ENCODE measurements at places on chromosomes 5 and 9.

DNA sequence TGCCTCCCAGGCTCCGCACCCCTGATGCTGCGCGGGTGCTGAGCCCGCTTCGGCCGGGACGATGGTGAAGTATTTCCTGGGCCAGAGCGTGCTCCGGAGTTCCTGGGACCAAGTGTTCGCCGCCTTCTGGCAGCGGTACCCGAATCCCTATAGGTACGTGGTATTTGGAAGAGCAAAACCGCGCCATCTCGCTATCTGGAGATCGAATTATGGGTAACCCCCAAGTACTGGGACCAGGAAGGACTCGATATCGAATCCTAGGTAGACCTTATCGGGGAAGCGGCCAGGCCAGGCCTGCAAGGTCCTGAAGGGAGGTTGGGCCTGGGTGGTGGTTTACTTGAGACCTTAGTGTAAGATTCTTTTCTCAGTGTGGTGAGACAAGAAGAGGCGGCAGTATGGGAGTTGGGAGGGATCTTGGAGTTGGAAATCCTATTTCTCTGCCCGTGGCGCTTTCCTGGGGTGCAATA is 359 bp downstream of the PRELID1 start:
- no peak for DNase-seq

DNA sequence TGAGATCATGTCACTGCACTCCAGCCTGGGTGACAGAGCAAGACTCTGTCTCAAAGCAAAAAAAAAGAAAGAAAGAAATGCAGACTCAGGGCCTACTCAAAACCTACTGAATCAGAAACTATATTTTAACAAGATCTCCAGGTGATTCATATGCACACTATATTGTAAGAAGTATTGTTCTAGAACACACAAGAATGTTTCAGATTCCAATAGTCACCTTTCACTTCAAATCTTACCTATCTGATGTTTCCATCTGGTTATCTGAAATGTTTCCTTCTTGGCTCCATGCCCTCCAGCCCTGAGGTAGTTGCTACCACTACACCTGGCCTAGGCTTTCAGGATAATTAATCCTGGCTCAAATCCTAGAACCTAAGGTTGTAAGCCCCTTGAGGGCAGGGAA is 36.8 kb upstream of the SNX2 start:
- no peak for DNase-seq

DNA sequence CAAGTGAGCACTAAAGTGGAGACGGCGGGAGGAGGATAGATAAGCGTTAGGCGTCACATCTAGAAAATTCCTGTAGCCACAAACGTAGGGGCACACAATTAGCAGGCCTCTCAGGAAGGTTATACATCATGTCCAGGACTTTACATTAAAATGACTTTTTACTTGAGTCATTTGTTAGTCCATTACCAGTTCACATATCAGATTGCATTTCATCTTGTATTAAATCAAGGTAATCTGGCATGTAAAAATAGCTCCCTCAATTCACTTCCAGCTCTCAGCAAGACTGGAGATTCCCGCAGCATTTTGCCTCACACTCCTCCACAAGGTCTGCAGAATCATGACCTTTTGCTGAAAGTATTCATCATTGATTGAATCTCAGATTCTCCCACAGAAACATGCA is 118.8 kb downstream of the PRDM6 start:
- no peak for DNase-seq

- no peak for DNase-seq
Observed at GRCh38 chr5:113922343-113922742, 408.8 kb downstream of the YTHDC2 start.

DNA sequence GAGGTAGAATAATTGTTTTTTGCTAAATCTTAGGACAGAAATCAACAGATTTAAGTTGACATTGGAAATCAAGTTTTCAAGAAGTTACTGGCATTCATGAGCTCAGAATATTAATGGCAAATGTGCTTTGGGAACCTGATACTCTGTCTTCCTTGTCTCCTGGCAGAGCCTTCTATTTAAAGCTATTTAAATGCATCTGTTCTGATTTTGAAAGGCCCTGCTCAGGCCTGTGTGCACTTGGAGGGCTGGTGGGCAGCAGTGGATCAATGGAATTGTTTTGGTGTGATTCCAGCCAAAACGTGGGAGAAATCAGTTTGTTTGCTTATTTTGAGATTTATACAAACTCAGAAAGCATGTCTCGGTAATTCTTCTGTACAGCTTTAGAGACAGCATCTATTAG is 38.5 kb downstream of the FBXL7 start:
- no peak for DNase-seq

GRCh38 chr5:76990899-76991459 is 38.1 kb downstream of the CRHBP start:
- DNase-seq, result no peak

DNA sequence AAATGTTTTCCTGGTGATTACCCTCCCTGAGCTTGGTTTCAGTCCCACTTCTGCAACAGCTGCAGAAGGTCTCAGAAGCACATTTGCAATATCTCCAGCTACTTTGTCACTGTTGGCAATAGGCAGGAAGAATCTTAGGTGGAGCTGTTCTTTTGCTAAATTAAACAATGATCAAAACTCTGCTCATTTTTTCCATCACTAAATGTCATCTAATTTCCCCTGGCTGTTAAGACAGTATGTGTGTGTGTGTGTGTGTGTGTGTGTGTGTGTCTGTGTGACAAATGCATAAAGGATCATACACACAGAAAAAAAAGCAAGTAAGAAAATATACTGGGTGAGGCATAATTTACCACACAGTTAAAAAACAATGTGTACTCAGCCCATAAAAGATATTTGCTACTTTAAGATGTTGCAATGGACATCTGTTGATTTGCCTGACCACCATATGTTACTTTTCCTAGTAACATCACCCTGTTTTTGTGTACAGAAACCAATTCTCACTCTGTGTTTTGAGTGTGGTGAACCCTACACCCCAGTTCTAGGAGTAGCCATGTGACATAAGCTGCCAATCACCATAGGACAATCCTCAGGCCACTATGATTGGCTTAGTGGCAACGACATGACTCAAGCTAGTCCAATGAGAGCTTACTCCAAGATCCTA is 572.6 kb upstream of the CLINT1 start:
- DNase-seq, result no peak

GRCh38 chr9:109387206-109387605 is 66.3 kb upstream of the EPB41L4B start:
- DNase-seq, result no peak

DNA sequence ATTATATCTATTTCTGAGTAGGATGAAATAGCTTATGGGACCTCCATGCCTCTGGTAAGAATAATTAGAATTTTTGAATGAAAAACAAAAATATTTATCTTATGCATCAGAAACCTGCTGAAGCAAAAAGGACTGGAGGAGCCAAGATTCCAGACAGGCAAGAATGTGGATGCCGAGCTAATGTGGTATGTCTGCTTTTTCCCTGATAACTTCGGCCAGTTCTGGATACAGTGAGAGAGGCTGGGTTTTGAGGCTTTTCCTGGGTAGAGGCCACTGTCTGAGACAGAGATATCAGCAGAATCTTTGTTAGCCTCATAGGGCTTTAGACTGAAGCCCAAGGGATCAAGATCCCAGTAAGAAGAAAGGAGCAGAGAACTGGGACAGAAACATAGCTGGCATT is 5.2 kb upstream of the CTNND2 start:
- DNase-seq, result no peak

GRCh38 chr9:13806714-13807113 is 507.2 kb downstream of the NFIB start:
- DNase-seq, result no peak

GRCh38 chr9:124248066-124248465 is 9.7 kb upstream of the NEK6 start:
- DNase-seq, result no peak

- no peak for DNase-seq
Observed at GRCh38 chr5:79938468-79938867, 52.6 kb downstream of the MTX3 start.

DNA sequence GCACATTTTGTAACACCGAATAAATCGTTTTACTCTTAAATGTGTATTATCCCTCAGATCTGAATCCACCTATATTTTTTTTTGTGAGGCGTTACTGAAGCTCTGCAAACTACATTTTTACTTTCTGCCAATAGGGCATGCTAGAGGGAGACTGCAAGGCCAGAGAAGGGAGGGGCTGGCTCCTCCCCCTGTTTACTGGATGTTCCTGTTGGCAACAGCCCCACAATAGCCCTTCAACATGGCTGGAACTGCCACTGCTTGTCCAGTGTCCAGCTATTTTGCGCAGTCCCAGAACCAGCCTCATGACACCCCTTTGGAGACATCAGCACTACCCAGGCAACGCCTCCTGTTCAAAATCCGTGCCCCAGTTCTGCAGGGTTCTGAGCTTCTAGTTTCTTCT is 85.4 kb upstream of the MIER3 start:
- no peak for DNase-seq

- no peak for DNase-seq
Observed at GRCh38 chr9:106874652-106875051, 11.7 kb downstream of the ZNF462 start.

DNA sequence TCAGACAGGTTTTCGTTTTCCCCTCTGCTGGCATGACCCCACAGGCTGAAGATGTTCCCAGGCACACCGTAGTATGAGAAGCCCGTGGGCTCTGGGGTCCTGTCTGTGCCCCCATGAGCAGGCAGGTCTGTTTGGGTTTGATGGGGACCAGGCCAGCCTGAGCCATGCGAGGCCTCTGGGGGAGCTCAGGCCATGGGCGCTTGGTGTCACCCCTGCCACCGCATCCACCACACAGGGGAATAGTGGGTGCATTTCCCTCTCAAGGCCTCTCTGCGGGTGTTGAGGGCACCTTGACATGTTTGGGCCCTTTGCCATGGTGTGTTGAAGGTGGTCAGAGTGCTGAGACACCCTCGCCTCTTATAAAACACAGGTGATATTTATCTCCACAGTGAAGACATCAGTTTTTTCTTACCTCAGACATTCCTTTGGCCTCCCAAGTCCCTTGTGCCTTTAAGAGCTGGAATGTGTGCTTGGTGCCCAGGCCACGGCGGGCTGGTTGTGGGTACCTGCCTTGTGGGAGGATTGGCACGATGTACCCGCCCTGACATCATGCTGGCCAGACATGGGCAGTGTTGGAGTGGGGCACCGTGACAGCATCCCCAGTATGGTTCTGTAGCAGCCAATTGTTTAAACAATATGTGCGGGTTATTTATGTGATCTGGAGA is 68.3 kb downstream of the WNK2 start:
- no peak for DNase-seq

DNA sequence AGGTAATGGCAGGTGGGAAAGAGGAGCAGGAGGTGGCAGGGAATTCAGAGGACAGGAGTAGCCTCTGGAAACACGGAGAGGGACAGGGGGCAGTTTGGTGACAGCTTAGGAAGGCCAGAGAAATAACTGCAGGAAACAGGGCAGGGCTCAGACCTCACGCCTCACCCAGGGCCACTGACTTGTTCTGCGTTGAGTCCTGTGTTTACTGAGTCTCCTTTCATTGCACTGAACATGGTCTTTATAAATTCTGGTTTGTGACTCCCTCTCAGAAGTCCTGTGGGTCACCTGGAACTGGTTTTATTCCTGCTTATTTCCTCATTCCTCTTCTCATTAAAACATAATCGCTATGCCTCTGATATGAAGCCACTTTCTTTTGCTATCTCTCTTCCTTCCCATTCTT is 55.2 kb upstream of the ZNF622 start:
- DNase-seq, result no peak

GRCh38 chr5:134436523-134437339 is 25.1 kb upstream of the CDKN2AIPNL start:
- peak; percentile 73 for DNase-seq

- DNase-seq, result no peak
Observed at GRCh38 chr5:102277144-102277543, 18.9 kb downstream of the SLCO4C1 start.

GRCh38 chr5:2914981-2915484 is 163.6 kb upstream of the IRX2 start:
- DNase-seq, result no peak

DNA sequence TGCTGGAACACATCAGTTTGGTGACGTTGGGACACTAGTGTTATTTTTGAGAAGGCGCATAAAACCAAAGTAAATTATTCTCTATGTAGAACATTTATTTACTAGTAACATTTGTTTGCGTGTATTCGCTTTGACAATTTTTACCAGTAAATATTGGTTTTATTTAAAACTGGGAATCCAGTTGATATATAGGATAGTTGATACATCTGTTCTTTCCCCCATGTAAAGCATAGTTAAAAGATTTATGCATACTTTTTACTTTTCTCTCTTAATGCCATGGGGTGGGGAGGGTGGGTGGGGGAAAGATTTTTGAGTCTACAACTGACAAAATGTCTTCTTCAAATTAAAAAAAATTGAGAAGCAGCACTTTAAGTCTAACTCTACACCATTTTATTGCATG is at the start of gene IGIP:
IGIP (plus strand) TSS at position 301 of the 400 bp plus-strand sequence. CDS start 2,540 bp downstream, outside the sequence.
- no peak for DNase-seq

- no peak for DNase-seq
Observed at GRCh38 chr5:165126598-165126997, 1621.2 kb downstream of the MAT2B start.

- no peak for DNase-seq
Observed at GRCh38 chr9:32293091-32293490, 91.4 kb upstream of the ACO1 start.

DNA sequence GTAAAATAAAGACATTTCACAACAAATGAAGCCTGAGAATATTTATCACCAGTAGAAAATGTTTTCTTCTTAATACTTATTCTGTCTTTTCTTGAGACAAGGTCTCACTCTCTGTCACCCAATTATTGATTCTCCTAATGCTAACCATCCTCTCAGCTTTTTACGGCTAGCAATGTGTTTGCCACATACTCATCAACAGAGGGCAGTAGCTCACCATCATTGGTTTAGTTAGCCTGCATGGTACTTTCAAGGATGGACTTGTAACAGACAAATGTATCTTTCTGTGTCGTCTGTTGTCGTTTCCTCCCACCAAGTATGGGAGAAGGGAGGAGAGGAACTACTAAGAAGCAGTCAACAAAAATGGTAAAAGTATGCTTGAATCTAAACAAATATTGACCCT is 5.9 kb upstream of the ACO1 start:
- DNase-seq, result peak; percentile 75

DNA sequence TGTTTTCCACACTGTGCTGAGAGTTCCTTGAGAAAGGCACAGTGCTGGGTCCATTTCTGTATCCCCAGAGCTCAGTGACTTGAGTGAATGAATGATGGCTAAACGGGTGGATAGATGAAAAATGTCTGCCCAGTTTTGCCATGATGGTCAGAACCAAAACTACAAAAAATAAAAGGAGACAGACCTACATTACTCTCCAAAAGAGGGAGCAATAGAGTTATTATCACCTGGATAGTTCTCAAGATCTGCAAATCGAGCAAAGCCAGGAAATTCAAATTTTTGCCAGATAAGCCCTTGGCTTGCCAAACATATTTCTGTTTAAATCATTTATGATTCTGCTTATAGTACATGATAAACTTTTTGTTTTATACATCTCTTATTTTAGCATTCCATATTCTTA is 214.2 kb upstream of the ZNF462 start:
- no peak for DNase-seq

GRCh38 chr9:104746798-104747197 is 685 bp upstream of the NIPSNAP3A start:
- DNase-seq, result no peak

DNA sequence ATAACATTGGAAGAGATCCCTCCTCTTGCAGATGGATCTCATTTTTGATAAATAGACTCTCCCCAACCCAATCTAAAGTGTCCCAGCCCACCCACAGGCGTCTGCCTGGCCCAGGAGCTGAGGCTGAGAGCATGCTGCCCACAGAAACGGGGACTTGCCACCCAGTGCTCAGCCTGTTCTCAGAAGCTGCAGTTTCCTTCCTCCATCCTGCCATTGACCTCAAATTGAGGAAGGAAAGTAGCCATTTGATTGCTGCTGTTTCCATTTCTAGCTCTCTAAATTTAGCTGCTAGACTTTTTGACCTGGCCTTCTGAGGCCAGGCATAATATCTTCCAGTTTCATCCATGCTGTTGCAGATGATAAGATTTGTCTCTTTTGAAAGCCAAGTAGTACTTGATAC is 31.1 kb upstream of the FRMD3 start:
- DNase-seq, result peak; percentile 17

Measured in kidney capillary endothelial cell (primary cell).